ENCODE measurements at places on chromosomes 3 and 15. TPM values are rescaled to one million over a fixed set of nuclear protein-coding genes. Genes with fewer than 3 reads are reported as not detected.

Gene ZNF385D
- 7.8 TPM for total RNA-seq

Gene TMC3
- 0.22 TPM for total RNA-seq

Gene CA12
- total RNA-seq, result 0.70 TPM

Gene AQR
- total RNA-seq, result 24.0 TPM

- no peak overlapping the region for H3K4me3 ChIP-seq
- H3K27ac ChIP-seq, result no peak overlapping the region
- no peak for DNase-seq
- no peaks in the 10 kb centered on the region for H3K4me1 ChIP-seq
- H3K27me3 ChIP-seq, result no peaks in the 10 kb centered on the region
- H3K36me3 ChIP-seq, result no peaks in the 10 kb centered on the region
Observed at GRCh38 chr3:168473334-168473890, 377.7 kb upstream of the GOLIM4 start.

GRCh38 chr3:38136393-38136776 lies 542 bp downstream of the ACAA1 start:
- H3K27me3 ChIP-seq, result no peaks in the 10 kb centered on the region
- H3K36me3 ChIP-seq, result no peaks in the 10 kb centered on the region
- H3K4me3 ChIP-seq, result peak overlapping the region; percentile 97
- H3K27ac ChIP-seq, result peak overlapping the region; percentile 51
- no peak for DNase-seq
- H3K4me1 ChIP-seq, result peaks cover 18% of the 10 kb centered on the region

DNA sequence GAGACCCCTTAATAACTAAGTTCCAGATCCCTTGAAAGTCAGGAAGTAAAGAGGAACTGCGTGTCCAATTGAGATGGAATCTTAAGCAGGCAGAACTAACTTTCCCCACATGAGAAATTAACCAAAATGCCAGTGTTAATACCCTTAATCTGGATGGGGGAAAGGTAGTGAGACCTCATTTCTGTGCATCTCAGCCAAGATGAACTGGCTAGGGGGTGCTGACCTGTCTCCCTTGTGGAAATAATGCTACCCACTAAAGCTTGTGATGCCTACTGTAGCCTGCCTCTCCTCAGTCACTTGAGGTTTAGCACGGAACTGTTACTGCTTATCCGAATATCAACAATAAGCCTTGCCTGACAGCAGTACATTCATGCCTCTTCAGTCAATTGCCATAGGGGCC lies 15.1 kb downstream of the BOC start:
- no peak overlapping the region for H3K27ac ChIP-seq
- no peaks in the 10 kb centered on the region for H3K27me3 ChIP-seq
- peaks cover 23% of the 10 kb centered on the region for H3K4me1 ChIP-seq
- no peak for DNase-seq

DNA sequence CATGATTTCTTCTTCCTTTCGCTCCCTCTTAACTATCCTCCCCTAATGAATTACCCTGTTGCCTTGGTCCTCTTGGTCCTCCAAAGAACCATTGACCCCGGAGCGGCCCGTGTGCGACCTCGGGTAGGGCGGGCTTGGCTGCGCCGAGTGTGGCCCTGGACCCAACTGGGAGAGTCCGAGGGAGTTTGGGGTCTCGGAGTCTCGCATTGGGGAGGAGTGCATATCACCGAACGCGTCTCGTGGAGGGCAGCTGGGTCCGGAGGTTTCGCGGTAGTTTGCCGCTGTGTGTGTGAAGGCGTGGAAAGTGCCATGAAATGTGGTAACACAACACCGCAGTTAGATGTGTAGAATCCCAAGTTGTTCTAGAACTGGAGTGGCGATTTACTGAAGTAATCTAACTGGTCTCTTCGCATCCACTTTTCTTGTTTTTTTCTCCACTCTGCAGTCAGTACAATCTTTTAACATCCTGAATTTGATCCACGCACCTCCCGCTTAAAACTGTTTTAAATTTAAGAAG lies 363 bp downstream of the GTF2E1 start:
- H3K4me3 ChIP-seq, result peak overlapping the region; percentile 97
- H3K4me1 ChIP-seq, result peaks cover 9% of the 10 kb centered on the region
- DNase-seq, result peak; percentile 36
- H3K27ac ChIP-seq, result peak overlapping the region; percentile 99
- no peaks in the 10 kb centered on the region for H3K36me3 ChIP-seq

DNA sequence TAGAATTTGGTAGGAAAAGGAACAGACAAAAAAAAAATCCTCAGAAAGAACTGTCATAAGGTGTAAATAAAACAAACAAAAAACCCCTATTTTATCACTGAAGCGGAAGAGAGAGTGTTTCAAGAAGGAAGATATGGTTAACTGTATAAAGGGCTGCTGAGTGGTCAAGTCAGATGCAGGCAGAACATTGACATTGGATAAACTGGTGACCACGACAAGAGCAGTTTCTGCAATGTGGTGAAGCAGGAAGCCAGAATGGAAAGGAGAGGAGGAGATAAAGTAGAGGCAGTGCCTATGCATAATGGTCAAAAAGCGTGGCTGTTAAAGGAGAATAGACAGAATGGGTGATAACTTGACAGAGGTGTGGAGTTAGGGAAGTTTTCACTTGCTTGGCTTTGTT lies 75.3 kb downstream of the CYP19A1 start:
- DNase-seq, result no peak
- no peak overlapping the region for H3K27ac ChIP-seq
- H3K4me1 ChIP-seq, result peaks cover 3% of the 10 kb centered on the region
- H3K36me3 ChIP-seq, result no peaks in the 10 kb centered on the region
- H3K27me3 ChIP-seq, result peaks cover 35% of the 10 kb centered on the region
- H3K4me3 ChIP-seq, result no peak overlapping the region

DNA sequence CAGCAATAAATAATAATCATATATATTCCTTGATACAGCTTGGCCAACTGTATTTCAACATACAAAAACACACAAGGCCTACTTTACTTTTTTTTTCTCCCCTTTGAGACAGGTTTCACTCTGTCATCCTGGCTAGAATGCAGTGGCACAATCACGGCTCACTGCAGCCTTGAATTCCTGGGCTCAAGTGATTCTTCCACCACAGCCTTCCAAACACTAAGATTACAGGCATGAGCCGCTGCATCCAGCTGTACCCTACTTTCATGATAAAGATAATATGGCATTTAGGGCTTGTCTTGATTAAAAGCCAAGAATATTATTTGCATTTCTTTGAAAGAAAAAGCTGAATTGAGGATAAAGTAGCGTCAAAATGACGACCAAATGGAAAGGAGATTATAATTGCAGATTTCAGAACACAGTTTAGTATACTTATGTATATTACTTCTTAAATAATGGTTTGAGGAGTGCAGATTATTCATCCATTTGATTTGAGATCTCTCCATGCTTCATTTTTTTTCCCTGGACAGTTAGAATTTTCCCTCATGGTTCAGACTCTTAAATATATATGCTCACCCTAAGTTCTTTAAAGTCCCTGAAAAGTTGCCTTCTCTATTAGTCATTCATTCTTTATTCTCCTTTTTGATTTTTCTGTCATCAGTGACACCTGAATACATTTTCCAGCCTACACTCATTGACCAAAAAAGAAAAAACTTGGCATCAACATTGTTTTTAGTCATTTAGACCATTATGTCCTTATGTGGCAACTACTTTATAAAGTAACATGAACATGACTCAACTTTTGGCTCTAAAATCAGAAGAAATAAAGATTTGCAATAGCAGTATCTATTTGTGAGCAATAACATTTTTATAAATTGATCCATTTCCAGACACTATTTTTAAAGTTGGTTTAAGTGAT lies 48.5 kb upstream of the MLF1 start:
- no peaks in the 10 kb centered on the region for H3K36me3 ChIP-seq
- no peaks in the 10 kb centered on the region for H3K27me3 ChIP-seq
- DNase-seq, result peak; percentile 82
- no peak overlapping the region for H3K27ac ChIP-seq

- no peaks in the 10 kb centered on the region for H3K27me3 ChIP-seq
- no peak overlapping the region for H3K27ac ChIP-seq
- DNase-seq, result no peak
- no peak overlapping the region for H3K4me3 ChIP-seq
Observed at GRCh38 chr15:52186651-52187486, 4.3 kb downstream of the GNB5 start.

DNA sequence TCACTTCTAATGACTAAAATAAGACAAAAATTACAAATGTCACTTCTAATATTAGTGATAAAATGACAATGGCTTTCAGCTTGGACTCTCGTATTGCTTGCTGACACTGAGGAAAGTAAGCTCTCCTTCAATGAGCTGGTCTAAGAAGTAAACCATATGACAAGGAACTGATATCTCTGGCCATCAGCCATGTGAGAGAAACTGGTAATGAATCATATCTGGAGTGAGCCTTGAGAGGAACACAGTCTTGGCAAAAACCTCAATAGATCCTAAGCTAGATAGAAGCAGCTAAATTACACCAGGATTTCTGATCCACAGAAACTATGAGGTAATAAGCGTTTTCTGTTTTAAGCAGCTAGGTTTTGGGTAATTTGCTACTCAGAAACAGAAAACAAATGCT lies 1575.1 kb downstream of the OTOL1 start:
- no peak overlapping the region for H3K4me3 ChIP-seq
- no peaks in the 10 kb centered on the region for H3K27me3 ChIP-seq
- peak; percentile 13 for DNase-seq
- no peaks in the 10 kb centered on the region for H3K4me1 ChIP-seq
- H3K27ac ChIP-seq, result no peak overlapping the region

DNA sequence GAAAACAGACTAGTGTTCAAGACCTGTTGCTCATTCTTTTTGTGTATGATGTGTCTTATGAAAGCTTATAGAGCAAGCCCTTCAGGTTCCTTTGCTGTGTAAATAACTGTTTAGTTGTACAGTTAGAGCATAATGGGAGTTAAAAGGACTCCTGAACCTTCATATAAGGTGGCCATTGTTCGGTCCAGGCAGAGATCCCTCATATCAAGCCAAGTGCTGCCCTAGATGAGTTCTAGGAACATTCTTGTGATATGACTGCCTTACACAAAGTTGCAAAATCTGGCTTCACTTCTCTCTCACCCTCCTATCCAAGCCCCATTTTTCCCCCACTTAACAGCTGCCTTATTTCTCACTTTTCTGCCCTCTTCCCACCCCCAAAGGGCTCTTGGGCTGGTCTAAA lies 26.9 kb downstream of the GYG1 start:
- H3K4me1 ChIP-seq, result peaks cover 56% of the 10 kb centered on the region
- H3K4me3 ChIP-seq, result no peak overlapping the region
- peak; percentile 34 for DNase-seq
- no peak overlapping the region for H3K27ac ChIP-seq
- H3K27me3 ChIP-seq, result no peaks in the 10 kb centered on the region
- H3K36me3 ChIP-seq, result peaks cover 5% of the 10 kb centered on the region

DNA sequence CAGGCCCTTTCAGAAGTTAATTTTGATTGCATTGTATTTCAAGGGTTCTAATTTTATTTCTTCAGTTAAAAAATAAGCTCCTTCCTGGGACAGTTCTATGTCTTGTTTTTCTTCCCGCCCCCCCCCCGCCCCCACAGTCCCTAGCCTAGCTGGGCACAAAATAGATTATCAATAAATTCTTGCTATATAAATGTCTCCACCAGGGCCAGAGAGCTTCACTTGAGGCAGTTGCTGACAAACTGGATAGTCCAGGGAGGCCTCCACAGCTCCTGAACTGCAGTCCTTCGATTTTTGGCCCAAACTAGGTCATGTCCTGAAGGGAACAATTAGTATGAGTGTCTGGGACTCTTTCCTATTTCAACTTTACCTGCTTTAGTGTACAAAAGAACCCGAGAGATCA lies 9.9 kb upstream of the CSPG5 start:
- no peak overlapping the region for H3K27ac ChIP-seq
- H3K36me3 ChIP-seq, result peaks cover 37% of the 10 kb centered on the region
- DNase-seq, result no peak
- no peak overlapping the region for H3K4me3 ChIP-seq
- no peaks in the 10 kb centered on the region for H3K27me3 ChIP-seq

DNA sequence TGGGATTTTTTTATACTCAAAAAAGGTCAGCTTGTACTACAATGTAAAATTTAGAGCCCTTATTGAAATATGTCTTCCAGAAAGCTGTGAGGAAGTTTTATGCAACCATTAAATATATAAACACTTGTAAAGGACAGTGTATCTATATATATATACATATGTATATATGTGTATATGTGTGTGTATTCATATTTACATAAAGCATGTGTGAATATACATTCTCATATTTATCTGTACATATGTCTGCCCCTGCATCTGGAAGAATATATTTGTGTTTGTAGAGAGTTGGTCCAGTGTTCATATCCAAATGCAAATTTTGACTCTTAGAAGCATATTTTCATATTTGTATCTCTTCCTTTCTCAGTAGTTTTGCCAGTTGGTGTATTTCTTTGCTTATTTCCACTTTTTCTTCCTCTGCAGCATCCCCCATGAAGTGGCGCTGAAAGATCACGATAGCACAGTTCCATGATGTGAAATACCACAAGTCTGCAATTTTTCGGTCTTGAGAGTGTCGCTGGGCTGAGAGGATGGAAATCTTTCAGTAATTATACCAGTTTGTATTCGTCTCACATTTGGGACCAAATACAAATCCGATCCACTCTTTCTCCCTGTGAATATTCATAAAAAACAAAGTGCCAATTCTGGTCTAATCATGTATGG lies 311.7 kb upstream of the DPH6 start:
- H3K27ac ChIP-seq, result no peak overlapping the region
- H3K27me3 ChIP-seq, result no peaks in the 10 kb centered on the region
- H3K4me1 ChIP-seq, result no peaks in the 10 kb centered on the region
- no peak overlapping the region for H3K4me3 ChIP-seq
- H3K36me3 ChIP-seq, result no peaks in the 10 kb centered on the region
- no peak for DNase-seq

GRCh38 chr3:132210476-132211346 lies 106.5 kb upstream of the ACP3 start:
- DNase-seq, result no peak
- H3K4me1 ChIP-seq, result no peaks in the 10 kb centered on the region
- no peaks in the 10 kb centered on the region for H3K27me3 ChIP-seq
- no peaks in the 10 kb centered on the region for H3K36me3 ChIP-seq

DNA sequence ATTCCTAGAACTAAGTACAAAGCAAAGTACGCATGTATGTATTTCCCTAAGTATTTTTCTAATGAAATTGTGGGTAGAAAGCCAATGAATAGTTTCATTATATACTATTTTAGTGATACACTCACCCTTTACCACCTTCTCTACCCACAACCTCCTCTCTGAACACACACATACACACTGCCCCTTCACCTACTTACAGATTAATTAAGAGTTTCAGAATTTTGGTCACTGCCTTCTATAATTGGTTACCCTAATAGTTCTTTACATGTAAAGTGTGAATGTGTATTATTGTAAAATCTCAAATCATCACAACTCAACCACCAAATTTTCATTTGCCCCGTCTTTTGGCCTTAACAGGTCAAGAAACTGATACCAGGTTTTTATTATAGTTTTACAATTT lies 7.2 kb downstream of the PFN2 start:
- no peak overlapping the region for H3K27ac ChIP-seq
- peaks cover 29% of the 10 kb centered on the region for H3K36me3 ChIP-seq
- no peak overlapping the region for H3K4me3 ChIP-seq
- H3K4me1 ChIP-seq, result peaks cover 11% of the 10 kb centered on the region
- H3K27me3 ChIP-seq, result no peaks in the 10 kb centered on the region

All from astrocyte (in vitro differentiated cells and primary cell).